ENCODE measurements at places on chromosomes 16 and 17.

DNA sequence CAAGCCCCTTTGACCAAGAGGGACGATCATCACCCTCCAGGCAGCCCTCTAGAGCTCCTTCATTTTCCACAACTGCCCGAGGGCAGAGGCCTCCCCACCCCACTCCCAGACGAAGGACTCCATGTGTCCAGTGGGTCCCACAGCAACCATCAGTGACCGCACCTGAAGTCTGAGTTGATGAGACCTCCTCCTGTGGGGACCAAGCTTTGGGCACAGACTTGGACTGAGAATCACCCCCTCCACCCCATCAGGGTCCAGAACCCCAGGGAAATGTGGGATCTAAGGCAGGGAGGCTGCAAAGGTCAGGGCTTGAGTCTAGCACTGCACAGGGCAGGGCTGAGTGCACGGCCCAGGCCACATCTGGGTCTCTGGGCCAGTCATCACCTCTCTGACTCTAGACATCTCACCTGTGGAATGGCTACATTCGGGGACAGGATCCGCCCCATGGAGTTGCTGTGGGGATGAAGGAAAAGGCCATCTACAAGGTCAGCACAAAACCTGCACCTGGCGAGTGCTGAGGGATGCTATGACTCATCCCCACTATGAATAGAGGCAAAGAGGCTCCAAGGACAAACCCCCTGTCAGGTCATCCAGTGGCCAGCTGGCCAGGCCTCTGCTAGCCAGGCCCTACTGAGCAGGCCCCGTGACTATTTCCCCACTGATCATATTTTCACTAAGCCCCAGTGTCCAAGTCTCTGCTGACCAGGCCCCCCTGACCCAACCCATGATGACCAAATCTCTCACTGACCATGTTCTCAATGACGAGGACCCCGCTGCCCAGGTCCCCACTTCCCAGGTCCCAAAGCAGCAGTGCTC is 38.4 kb downstream of the TNFRSF13B start:
- no peak for DNase-seq

DNA sequence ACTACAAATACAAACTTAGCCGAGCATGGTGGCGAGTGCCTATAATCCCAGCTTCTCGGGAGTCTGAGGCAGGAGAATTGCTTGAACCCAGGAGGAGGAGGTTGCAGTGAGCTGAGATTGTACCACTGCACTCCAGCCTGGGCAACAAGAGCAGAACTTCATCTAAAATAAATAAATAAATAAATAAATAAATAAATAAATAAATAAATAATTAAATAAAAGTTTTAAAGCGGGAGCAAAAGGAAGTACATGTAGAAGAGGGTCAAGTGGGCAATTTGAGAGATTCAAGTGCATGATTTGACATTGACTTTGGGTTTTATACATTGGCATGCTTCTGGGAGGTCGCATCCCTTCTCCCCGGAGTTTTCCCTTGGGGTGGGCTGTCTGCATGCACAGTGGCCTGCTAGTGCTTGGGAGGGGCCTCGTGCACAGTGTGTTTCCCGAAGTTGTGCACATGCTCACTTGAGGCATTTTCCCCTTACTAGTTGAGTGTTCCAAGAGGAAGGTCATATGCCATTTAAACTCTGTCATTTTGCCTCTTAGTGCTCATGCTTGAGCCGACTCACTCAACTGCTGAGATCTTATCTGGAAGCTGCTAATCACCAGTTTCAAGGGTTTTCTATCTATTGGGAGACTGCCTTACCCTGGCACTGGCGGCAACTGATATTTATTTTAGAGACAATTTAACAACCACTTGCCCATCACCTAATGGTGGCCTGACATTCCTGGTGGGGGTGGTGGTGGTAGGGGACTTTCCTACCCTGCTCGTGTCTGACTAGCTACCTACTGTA is 193.2 kb upstream of the MPHOSPH6 start:
- no peak for DNase-seq

DNA sequence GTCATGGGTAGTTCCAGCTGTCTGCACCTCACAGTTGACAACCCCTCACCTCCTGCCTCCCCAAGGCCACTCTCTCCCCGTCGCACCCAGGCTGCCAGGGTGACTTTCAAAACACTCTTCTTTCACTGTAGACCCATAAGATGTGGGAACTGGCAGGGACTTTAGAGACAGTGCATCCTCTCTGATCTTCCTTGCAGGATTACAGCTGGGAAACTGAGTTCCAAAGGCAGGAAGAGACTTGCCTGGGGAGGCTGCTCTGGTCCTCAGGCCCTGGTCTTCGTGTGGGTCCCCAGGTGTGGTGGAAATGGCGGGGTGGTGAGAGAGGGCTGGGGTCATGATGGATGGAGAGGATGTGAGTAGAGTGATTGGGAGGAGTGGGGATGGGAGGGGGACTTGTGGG is 21.9 kb upstream of the NKD1 start:
- DNase-seq, result no peak

GRCh38 chr16:51154271-51155171 is 3.5 kb upstream of the SALL1 start:
- DNase-seq, result no peak

- DNase-seq, result no peak
Observed at GRCh38 chr17:68255731-68256538, 8.1 kb downstream of the AMZ2 start.

- peak; percentile 3 for DNase-seq
Observed at GRCh38 chr17:79622776-79623175, 11.9 kb upstream of the RBFOX3 start.

DNA sequence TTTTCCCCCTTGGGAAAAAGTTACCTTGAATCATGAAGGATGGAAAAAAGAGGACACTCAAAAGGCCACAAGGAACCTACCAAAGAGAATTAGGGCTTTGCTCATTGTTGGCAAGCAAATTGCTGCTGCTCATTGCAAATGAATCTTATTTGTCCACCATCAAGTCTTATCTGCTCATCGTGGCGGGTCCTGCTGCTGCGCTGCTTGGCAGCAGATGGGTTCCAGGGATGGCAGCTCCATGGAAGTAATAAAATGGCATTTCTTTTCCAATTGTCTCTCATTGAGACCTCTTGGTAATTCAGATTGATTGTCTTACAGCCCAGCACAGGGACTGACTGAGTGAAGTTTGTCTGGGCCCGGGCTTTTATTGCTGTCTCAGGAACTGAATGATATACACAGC is 118.7 kb downstream of the MRM1 start:
- DNase-seq, result no peak

- no peak for DNase-seq
Observed at GRCh38 chr16:450385-450784, 24.9 kb downstream of the RAB11FIP3 start.

- DNase-seq, result no peak
Observed at GRCh38 chr17:70564006-70564620, 394.8 kb downstream of the KCNJ2 start.

GRCh38 chr16:79599256-79599836 is 1.2 kb downstream of the MAF start:
- peak; percentile 13 for DNase-seq

DNA sequence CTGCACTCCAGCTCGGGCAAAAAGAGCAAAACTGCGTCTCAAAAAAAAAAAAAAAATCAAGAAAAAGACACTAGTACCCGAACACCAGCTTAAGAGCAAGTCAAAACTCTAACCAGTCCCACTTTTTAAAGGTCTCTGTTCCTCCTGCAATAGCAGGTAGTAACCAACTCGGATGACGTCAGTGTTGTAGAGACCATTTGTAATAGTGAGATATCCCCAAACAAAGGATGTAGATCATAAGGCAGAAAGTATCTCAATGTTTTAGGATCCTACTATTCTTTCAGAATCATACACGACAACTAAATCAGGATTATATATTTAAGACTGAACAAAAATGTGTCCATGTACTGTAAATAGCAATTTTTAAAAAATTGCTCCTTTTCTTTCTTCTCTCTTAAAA is 2.4 kb downstream of the JPT1 start:
- no peak for DNase-seq

DNA sequence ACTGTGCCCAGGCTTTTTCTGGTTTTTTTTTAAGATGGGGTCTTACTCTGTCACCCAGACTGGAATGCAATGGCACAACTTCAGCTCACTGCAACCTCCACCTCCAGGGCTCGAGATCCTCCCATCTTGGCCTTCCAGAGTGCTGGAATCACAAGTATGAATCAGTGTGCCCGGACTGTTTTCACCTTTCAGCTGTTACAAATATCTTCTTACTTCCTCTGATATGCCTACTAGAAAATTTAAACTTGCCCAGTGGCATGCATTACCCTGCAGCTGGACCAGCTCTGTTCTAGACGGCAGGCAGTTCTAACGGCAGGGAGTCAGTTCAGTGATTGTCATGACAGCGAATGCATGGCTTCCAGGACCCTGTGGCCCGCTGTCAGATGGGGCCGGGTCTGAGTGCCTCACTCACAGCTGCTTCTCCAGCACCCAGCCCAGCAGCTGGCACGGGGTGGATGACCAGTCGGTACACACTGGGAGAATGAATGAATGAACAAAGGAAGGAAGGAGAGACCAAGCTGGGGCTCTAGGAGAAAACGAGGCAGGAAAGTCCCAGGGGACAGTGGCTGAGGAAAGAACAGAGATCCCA is 28.0 kb upstream of the LITAF start:
- no peak for DNase-seq

GRCh38 chr17:80430446-80431245 is 15.7 kb downstream of the ENDOV start:
- DNase-seq, result no peak

GRCh38 chr16:81567987-81568748 is 123.6 kb downstream of the CMIP start:
- DNase-seq, result peak; percentile 40

DNA sequence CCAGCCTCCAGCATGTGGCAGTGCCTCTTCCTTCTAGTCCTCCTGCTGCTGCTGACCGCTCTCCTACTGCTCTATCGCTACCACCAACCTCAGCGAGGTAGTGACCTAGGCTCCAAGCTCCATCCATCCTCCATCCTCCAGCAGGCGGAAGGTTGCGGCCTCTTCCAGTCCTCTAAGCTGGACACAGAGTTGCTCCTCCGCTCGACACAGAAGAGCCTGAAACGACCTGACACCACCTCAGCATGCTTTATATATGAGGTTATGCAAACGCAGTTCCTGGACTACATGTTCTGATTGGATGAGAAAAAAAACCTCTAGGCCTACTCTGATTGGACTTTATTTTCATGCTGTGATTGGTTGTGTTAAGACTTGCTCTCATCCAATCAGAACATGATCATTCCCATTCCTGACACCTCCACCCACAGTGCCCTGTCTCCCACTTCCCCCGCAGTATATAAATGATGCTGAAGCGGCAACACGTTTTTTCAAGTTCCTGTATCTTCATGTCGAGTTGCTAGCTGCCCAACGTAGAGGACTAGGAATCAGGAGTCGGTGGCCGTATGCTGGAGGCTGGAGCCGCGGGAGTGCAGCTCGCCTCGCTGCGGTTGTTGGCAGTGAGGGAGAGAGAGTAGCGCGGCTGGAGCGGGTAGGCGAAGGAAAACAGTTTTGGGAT is 398.1 kb downstream of the KCNJ18 start:
- DNase-seq, result no peak

GRCh38 chr17:77961741-77962140 is 3.2 kb downstream of the TNRC6C start:
- DNase-seq, result no peak

DNA sequence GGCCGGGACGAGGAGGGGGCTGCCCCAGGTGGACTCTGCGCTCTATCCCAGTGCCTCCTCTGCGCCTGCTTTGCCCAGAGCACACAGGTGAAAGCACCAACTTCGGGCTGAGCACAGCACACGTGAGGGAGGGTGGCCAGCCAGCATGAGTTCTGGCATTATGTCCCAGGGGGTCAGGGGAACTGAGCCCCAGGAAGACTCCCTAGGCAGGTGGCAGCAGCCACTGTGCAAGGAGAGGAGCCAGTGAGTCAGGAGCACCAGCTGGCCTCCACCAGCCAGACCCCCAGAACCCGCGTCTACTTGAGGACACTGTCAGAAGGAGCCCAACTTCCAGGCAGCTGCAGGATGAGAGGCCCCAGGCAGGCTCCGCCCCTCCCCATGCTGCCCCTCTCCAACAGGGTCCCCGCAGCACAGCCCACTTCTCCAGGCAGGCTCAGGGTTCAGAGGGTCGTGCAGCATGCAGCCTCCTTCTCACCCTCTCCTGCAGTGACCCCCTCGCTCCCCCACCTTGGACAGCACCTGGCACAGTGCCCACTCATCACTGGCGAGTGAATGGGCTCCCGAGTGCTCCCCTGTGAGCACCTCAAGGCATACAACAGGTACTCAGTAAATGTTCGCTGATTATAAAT is 44.2 kb upstream of the RASD1 start:
- DNase-seq, result no peak

GRCh38 chr17:80785477-80786178 is 206.0 kb upstream of the CHMP6 start:
- DNase-seq, result peak; percentile 57

DNA sequence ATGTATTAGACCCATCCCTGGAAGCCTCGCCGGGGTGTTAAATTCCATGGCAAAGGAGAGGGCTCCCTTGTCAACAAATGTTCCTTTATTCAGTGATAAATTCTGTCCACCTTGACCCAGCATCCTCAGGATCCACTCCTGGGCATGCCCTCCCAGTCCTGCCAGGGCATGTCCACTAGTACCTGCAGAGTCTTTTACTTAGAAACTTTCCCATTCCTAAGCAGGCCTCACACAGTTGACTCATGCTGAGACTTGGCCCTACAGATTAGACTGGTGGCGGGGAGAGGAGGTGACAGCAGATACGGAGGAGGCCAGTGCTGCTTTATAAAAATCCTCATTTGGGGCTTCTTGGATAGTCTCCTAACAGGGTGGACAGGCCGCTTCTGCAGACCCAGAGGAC is 88.8 kb downstream of the CYLD start:
- no peak for DNase-seq

DNA sequence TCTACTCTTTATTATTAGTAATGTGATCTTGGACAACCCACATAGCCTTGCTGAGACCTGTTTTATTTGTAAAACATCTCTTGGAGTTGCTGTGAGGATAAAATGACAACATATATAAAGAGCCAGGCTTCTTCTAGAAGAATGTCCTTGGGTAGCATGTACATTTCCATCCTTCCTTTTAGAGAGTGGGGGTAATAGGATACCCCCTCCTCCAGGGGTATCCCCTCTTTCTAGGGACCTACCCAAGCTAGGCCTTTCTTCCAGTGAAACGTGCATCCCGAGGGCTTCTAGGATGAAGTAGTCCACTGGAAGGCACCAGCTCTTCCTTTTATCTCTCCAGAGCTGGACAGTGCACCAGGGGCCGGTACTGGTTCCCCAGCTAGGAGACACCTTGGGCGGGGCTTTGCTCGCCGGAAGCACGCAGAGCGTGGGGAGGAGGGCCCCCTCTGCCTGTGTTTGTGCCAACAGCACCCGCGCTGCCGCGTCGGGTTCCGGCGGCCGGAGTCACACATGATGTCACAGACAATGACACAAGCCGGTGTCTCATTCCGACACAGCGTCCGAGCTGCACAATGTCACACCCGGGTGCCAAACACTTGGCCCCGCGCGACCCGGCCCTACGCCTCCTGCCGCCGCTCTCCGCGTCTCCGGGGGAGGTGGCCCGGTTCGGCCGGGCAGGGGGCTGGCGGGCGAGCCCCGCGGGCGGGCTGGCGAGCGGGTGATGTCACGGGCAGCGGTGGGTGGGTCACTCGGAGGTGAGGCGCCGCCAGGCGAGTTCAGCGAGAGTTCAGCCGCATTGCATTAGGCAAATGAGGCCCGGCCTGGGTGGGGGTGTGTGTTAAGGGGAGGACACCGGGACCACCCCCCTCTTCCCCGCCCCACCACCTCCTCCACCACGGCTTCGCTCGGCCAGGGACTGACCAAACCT is 23.4 kb downstream of the GJD3 start:
- peak; percentile 78 for DNase-seq
